Left ventricle myocardium inferior (tissue), 1 donor: ENCODE measurements at places on chromosomes 4 and X.

DNA sequence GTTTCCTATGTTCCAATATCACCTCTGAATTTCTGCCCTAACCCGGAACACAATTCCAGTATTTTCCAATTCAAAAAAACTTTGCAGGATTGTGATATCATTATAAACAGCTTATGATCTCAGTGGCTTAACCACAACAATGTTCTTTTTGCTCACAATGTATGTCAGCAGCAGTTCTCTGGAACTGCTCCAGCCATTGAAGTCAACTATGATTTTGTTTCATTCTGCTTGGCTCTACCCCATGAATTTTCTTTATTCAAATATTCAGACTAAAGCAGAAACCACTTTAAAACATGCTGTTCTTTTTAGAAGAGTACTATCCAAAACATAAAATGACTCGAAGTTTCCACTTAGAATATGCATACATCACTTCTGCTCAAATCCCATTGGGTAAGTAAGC lies 1611.1 kb downstream of the ARAP2 start:
- no peak for DNase-seq

DNA sequence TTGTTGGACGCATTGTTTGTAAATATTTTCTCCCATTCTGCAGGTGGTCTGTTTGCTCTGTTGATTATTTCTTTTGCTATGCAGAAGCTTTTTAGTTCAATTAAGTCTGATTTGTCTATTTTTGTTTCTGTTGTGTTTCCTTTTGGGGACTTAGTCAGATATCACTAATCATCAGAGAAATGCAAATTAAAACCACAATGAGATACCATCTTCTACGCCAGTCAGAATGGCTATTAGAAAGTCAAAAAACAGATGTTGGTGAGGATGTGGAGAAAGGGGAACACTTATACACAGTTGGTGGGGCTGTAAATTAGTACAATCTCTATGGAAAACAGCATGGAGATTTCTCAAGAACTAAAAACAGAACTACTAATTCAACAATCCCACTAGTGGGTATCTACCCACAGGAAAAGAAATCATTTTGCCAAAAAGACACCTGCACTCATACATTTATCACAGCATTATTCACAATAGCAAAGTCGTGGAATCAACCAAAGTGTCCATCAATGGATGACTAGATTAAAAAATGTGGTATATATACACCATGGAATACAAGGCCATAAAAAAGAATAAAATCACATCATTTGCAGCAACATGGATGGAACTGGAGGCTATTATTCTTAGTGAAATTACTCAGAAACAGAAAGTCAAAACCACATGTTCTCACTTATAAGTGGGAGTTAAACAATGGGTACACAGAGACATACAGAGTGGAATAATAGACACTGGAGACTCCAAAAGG lies 8.1 kb downstream of the COQ2 start:
- DNase-seq, result no peak

GRCh38 chr4:145815626-145816025 lies 123.0 kb downstream of the ZNF827 start:
- DNase-seq, result no peak

DNA sequence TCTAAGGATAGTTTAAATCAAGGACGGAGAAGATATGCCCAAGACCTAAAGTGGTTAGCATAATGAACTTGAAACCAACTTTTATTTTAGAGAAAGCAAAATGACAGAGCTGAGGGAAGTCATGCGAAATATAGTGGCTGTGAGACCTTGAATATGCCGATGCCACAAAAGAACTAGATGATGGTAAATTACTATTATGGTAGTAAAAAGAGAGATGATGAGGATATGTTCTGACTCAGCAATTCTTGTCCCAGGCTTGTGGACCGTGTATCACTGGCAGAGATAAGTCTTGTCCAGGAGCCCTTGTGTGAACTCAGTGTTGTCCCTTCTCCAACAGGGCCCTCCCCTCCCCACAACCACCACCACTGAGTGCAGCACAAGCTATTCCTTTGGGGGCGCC lies 1605.6 kb upstream of the TENM3 start:
- no peak for DNase-seq

- no peak for DNase-seq
Observed at GRCh38 chr4:25941457-25942221, 27.6 kb downstream of the SMIM20 start.
